ENCODE measurements at places on chromosomes 3 and 15. TPM values are rescaled to one million over a fixed set of nuclear protein-coding genes. Genes with fewer than 3 reads are reported as not detected.

The RHCG gene
- 0.67 TPM for total RNA-seq

DNA sequence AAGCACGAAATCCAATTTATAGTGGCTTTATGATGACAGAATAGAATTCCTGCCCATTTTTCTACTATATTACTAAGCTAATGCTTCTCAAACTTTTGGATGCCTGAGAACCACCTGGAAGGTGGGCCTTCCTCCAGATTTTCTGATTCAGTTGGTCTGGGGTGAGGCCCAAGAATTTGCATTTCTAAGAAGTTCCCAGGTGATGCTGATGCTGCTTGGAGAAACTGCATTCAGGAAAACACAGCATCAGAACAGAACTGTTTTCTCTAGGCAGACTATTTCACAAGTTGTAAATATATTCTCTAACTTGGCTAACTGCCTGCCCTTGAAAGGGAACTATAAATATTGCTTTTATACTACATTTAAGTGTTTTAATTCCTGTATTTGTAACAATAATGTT lies 644.9 kb upstream of the DPPA4 start:
- DNase-seq, result no peak

- DNase-seq, result peak; percentile 77
Measured at GRCh38 chr15:23645371-23646164, 2.1 kb downstream of the MAGEL2 start.

- peak; percentile 62 for DNase-seq
Measured at GRCh38 chr15:101000271-101000681, 81.1 kb downstream of the LRRK1 start.

The SCG3 gene
- total RNA-seq, result 19.0 TPM

The XCR1 gene
- not detected for total RNA-seq

GRCh38 chr3:164814106-164814505 lies 264.2 kb downstream of the SI start:
- no peak for DNase-seq

DNA sequence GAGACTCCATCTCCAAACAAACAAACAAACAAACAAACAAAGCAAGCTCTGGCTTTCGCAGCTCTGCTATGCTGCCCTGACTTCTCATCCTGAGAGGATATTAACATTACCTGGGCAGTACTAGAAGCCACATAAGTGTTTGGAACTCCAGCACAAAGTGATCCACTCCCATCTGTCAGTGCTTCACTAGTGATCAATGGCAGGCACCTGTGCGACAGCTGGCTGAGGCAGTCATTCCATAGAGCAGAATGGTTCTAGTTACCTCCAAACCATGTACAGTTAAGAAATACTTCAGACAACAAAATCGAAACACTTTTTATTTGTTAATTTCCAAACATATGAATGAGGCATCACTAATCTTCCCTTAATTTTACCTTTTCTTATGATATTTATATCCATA lies 2.8 kb upstream of the MB21D2 start:
- DNase-seq, result no peak

The CSTA gene
- not detected for total RNA-seq

Data from H7 (cell line).